Brain (organoid and tissue), 16 donors: ENCODE measurements at places on chromosomes 2 and 18.
A peak's percentile ranks its signal among the peaks of the same experiment; 100 is the strongest.

DNA sequence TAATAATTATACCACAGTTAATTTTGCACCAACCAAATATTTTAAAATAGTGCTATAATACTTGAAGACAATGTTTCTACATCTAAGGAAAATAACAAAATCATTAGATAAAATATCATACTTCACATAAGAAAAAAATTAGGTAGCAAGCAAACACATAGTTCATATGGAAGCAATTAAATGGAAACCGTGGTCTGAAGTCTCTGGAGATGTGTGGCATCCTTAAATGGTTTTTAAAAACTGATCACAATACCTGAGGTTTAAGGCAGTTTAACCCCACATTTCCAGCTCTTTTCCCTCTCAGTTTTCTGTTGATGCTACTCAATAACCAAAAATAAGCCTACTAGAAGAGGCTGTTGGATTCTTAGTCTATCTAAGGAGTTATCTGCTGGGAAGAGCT, 71.3 kb downstream of the ASXL2 start:
- no peak for DNase-seq

DNA sequence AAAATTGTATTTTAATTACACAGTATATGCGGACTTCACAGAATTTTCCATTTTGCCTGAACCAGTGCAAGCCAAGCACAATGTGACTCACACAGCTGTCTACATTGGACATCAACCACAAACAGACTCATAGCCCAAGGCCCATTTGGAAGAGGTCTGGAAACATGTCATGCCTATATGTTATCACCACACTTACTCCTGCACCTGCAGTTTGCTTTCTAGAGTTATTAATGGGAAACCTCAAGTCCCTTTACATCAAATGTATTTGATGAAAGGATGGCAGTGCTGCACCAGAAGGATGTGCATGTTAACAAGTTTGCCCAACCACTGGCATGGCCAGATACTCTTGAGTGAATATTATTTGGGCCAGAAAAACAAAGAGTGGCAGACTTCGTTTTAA, 548.9 kb upstream of the CDH2 start:
- no peak for DNase-seq

GRCh38 chr2:88549616-88550292, 77.5 kb downstream of the EIF2AK3 start:
- DNase-seq, result peak; percentile 13

- DNase-seq, result no peak
Measured at GRCh38 chr2:1480671-1481076, 67.4 kb downstream of the TPO start.

- no peak for DNase-seq
Measured at GRCh38 chr2:232592772-232593395, 40.5 kb upstream of the EFHD1 start.
